ENCODE measurements at places on chromosomes 1 and 21. TPM values are rescaled to one million over a fixed set of nuclear protein-coding genes. Genes with fewer than 3 reads are reported as not detected.

GRCh38 chr21:30818837-30819610 lies 6.0 kb upstream of the KRTAP8-1 start:
- no peak for DNase-seq

- no peak for DNase-seq
These were observed 8.8 kb upstream of the HES5 start for GRCh38 chr1:2538872-2539271.

GRCh38 chr1:183227422-183228346 lies 41.6 kb downstream of the LAMC2 start:
- peak; percentile 41 for DNase-seq

DNA sequence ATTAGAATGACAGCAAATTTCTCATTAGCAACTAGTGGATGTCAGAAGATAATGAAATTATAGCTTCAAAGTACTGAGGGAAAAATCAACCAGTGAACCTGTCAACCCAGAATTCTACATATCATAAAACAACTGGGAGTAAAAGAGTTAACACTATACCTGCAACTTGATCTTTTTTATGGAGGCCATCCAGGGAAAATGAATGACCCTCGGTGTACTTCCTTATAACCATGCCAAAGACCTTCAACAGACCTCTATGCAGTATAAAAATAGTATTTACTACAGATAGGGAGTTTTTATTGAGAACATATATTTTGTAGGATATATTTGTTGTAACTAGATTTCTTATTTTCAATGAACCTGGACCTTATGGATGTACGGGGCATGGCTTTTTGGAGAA lies 392.5 kb upstream of the ZRANB2 start:
- DNase-seq = no peak

COL8A2 gene
- total RNA-seq = 0.54 TPM

CA6 gene
- not detected for total RNA-seq

Measured in IMR-90 (cell line).